Smooth muscle cell of the coronary artery (primary cell): ENCODE measurements at places on chromosomes 13 and 19. TPM values are rescaled to one million over a fixed set of nuclear protein-coding genes. Genes with fewer than 3 reads are reported as not detected.

The BEST2 gene
- not detected in 2 replicates for total RNA-seq

The YJU2 gene
- total RNA-seq: 11.0 and 13.4 TPM in 2 replicates

The VWA8 gene
- total RNA-seq: 18.0 and 18.7 TPM in 2 replicates

The C13orf42 gene
- not detected in 2 replicates for total RNA-seq

The ZNF776 gene
- 11.8 and 17.5 TPM in 2 replicates for total RNA-seq

The ELF1 gene
- total RNA-seq: 19.7 and 24.4 TPM in 2 replicates

The TEX29 gene
- 0.15 and 3.6 TPM in 2 replicates for total RNA-seq

The DIRAS1 gene
- 1.2 and 18.4 TPM in 2 replicates for total RNA-seq

The PTGER1 gene
- total RNA-seq: 0.12 and 1.5 TPM in 2 replicates

The PRR12 gene
- total RNA-seq: 1.1 and 1.2 TPM in 2 replicates

The SIGLECL1 gene
- total RNA-seq: not detected in 2 replicates

The DAND5 gene
- 0.08 TPM in 1 of 2 replicates, not detected in the other for total RNA-seq

The GNA15 gene
- total RNA-seq: 0.08 TPM in 1 of 2 replicates, not detected in the other

The OR7A5 gene
- not detected in 2 replicates for total RNA-seq

The OLFM2 gene
- 1.4 and 16.1 TPM in 2 replicates for total RNA-seq

The KCNN1 gene
- not detected in 2 replicates for total RNA-seq

The GJB2 gene
- 0.82 TPM in 1 of 2 replicates, not detected in the other for total RNA-seq

The TEAD2 gene
- total RNA-seq: 6.4 and 31.6 TPM in 2 replicates

The NLRP12 gene
- total RNA-seq: 0.08 TPM in 1 of 2 replicates, not detected in the other

The EPSTI1 gene
- total RNA-seq: 1.1 and 3.5 TPM in 2 replicates

The IZUMO2 gene
- not detected in 2 replicates for total RNA-seq

The TPTE2 gene
- not detected in 2 replicates for total RNA-seq

The COL4A1 gene
- 119 and 1,711 TPM in 2 replicates for total RNA-seq

The TYROBP gene
- not detected in 2 replicates for total RNA-seq

The SYNE4 gene
- total RNA-seq: 0.08 TPM in 1 of 2 replicates, not detected in the other

The RASGRP4 gene
- total RNA-seq: not detected in 2 replicates

The PDE4A gene
- total RNA-seq: 2.5 and 2.9 TPM in 2 replicates

The CCL25 gene
- not detected in 2 replicates for total RNA-seq

The NLRP4 gene
- not detected in 2 replicates for total RNA-seq

The NMRK2 gene
- not detected in 2 replicates for total RNA-seq

The KLK4 gene
- total RNA-seq: not detected in 2 replicates

The DMRTC2 gene
- total RNA-seq: not detected in 2 replicates

The PRDX2 gene
- 169 and 248 TPM in 2 replicates for total RNA-seq

The ZNF69 gene
- total RNA-seq: 1.8 and 10.1 TPM in 2 replicates

The PSG2 gene
- total RNA-seq: not detected in 2 replicates

The ATXN8OS gene
- not detected in 2 replicates for total RNA-seq

The SPC24 gene
- 14.9 and 31.8 TPM in 2 replicates for total RNA-seq

The CATSPERD gene
- not detected in 2 replicates for total RNA-seq

The DENND1C gene
- not detected in 2 replicates for total RNA-seq

The COX7A1 gene
- 50.9 and 81.3 TPM in 2 replicates for total RNA-seq

The KRTDAP gene
- not detected in 2 replicates for total RNA-seq

The MBD3L2 gene
- not detected in 2 replicates for total RNA-seq

The CBY2 gene
- total RNA-seq: not detected in 2 replicates

The HIF3A gene
- total RNA-seq: 0.38 and 3.3 TPM in 2 replicates

The EFNA2 gene
- total RNA-seq: not detected in 2 replicates

The DDX39A gene
- 37.4 and 46.2 TPM in 2 replicates for total RNA-seq

The NKPD1 gene
- total RNA-seq: 0.08 and 0.23 TPM in 2 replicates

The SYDE1 gene
- 5.4 and 19.7 TPM in 2 replicates for total RNA-seq

The GPR12 gene
- not detected in 2 replicates for total RNA-seq
